ENCODE measurements at places on chromosomes 12 and 14.

- DNase-seq: no peak
Measured at GRCh38 chr14:38391334-38391733, 135.4 kb upstream of the CLEC14A start.

DNA sequence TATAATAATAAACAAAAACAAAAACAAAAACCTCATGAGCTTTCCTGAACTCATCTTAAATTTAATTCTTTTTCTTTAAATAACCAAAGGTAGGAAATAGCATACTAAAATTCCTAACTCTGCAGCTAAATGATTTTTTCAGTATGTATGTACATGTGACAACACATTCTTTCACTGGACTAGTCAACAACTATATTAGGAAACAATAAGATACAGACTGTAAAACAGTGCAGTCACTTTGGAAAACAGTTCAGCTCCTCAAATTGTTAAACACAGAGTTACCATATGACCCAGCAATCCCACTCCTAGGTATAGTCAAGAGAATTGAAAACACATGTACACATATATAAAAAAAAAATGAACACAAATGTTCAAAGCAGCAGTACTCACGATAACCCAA is 64.7 kb downstream of the SPPL3 start:
- DNase-seq: no peak

DNA sequence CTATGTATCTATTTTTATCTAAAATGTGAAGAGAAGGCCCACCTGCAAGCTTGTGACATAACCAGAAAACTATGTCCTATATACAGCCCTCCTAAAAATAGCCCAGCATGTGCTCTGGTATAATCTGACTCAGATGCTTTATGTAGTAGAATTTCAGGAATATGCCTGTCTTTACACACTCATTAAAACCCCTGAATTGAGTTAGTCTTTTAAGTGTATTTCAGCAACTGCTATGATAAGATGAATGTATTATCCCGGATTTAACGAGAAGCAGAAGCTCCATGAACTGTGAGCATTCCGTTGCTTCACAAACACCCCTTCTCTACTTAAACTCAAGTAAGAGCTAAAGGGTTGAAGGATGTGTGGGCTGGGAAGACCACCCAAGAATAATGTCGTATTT is 89.9 kb upstream of the PRICKLE1 start:
- DNase-seq: no peak

DNA sequence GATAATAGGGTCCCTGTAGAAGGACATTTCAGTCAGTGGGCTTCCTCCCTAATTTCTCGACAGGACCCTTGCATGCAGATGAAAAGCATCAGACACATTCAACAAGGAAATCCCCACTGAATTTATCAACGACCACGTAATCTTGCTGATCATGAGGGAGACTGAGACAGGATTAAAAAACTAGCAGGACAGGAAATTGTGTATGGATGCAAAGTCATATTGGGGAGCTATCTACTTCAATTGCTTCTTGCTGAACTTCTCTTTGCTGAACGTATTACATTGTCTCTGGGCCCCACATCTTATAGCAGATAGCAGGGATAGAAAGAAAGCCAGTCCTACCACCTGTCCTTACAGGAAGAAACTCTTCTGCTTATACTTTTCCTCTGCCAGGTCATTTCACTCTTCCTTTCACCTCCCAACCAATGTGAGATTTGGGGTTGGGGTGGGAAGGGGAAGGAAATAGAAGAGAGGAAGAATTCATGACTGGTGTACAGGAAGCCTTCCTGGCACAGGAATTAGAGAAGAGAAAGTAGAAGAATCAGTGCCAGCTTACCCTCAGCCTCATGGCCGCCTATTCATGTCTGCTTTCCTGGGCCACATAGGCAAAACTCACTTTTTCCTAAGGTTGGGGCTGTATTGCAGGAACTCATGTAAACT is 333.3 kb downstream of the ZFP36L1 start:
- no peak for DNase-seq

GRCh38 chr12:81726634-81727033 is 32.5 kb downstream of the PPFIA2 start:
- DNase-seq: no peak

GRCh38 chr14:103708750-103709187 is 6.5 kb downstream of the XRCC3 start:
- no peak for DNase-seq

DNA sequence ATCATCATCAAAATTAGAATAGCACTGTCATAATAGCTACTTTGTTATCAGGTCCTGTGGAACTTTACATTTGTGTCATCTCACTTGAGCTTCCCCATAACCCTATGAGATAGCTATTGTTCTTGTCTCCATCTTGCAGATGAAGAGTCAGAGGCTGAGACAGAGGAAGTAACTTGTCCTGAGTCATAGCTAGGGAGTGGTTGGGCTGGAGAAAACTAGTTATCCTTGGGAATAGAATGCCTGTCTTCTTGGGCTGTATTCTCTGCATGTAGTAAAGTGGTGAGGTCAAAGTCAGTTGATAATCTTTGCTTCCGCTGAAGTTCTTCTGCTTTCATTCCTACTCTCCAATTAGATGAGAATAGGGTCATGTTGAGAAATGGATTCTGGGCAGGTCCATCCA is 117.0 kb downstream of the SMOC1 start:
- DNase-seq: no peak

DNA sequence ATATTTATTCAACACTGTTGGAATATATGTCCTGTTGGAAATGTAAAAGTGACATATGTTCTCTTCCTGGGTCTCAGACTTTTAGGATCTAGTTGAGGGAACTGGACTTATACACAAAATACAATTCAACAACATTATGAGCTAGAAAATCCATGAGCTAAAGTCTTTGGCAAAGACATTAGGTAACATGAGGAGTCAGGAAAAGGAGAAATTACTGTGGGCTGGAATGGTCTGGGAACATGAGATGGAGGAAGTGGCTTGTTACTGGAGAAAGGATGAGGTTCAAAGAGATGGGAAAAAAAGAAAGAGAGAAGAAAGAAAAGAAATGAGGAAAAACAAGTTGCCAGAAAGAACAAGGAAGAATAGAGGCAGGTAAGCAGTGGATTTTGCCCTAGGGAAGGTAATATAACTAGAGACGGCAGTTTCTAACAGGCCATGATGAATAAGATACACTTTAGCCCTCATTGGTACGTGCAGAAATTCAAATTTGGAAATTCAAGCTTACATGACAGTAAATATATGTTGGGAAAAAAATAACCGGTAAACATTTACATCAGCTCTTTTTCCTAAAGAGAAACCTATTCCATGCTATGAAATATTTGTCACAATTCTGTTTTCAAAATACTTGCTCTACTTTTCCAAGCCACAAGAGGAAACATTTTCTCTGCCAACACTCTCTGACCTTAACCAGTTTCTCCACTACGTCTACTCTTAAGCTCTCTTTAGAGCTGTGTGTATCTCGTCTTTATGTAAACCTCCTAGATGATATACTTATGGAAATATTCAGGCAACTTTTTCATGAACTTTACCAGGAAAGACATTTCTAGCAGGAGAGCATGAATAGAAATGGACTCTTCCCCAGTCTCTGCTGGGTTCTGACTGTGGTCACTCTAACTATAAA is 268.8 kb upstream of the BTG1 start:
- DNase-seq: no peak

DNA sequence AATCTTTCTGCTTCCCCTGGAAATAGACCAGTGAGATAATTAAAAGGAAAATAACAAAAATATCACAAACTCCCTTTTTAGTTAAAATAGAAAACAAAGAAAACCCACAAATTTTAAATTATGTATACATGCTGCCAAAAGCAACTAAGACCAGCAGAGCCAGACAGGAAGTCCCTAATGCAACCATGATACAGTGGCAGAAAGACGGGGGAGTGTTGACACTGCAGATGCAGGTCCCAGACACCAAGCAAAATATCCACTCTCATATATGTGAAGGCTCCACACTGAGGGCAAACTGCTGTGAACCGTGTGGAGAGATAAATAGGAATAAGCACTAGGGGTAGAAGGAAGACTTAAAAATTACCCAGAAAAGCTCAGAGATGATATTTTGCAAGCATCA is 401.0 kb downstream of the BTG1 start:
- DNase-seq: no peak

- DNase-seq: no peak
Measured at GRCh38 chr14:50049093-50049492, 67.3 kb downstream of the VCPKMT start.

- no peak for DNase-seq
Measured at GRCh38 chr14:77902811-77903210, 102.9 kb downstream of the ADCK1 start.

DNA sequence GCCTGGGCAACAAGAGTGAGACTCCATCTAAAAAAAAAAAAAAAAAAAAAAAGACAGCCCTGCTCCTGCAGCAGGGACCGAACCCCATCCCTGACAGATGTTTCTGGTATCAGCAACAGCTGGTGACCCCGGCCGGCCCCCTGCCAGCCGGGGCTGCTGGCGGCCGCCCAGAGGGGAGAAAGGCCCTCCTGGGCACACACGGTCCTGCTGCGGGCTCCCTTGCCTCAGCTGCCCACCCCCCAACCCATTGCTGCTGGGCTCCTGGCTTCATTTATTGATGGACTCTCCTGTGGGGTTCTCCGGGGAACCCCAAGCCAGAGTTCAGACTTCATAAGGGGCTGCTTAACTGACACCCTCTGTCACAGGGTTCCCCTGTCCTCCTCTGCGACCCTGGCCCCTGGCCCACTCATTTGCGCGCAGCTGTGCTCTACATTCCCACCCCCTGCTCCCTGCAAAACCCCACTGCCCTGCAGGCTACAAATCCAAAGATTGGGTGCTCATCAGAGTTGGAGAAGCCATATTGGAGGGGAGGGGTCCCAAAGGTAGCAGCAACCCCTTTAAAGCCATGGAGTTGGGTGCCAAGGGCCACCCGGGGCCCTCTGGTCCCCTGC is 103.6 kb upstream of the RTL1 start:
- no peak for DNase-seq

GRCh38 chr14:51095854-51096823 is 1.2 kb upstream of the TRIM9 start:
- DNase-seq: no peak

- no peak for DNase-seq
Measured at GRCh38 chr12:107759410-107759809, 1.5 kb downstream of the PRDM4 start.

GRCh38 chr14:100334904-100335303 is 11.8 kb downstream of the SLC25A47 start:
- DNase-seq: no peak

DNA sequence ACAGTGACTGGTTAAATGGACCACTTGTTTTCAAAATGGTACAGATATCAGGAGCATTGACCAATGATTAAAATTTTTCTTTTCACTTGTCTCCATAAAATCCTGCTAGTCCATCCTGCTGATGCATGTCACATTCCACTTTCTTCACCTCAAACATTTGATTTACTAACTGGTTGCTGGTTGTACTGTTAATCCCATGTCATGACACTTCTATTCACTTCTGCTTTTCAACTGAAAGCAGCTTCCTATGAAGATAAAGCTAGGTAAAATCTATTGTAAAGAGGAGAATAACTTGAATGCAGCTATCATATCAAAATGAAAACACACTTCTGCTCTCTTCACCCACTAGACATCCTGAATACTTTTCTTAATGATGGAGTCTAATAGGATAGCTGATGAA is 149.6 kb upstream of the OTX2 start:
- no peak for DNase-seq

DNA sequence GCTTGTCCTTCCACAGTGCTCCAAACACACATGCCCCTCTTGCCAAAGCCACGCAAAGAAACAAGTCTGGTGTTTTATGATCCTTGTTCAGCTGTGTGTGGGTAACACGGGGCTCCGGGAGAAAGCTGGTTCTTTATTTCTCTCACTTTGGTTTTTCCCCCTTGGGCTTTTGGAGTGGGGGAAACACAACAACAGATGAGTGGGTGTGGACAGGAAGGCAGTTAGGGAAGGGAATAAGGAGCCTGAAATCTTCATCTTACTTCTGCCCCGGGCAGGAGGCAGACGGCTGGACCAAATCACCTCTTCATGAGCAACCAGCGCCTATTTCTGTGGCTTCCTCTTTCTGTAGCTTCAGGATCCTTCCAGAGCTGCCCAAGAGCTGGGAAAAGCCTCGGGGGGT is 218.5 kb downstream of the PHETA1 start:
- DNase-seq: no peak

- DNase-seq: no peak
Measured at GRCh38 chr12:82650627-82651337, 35.9 kb upstream of the TMTC2 start.

GRCh38 chr12:123914726-123915333 is 57.8 kb downstream of the CCDC92 start:
- no peak for DNase-seq

- no peak for DNase-seq
Measured at GRCh38 chr14:55846826-55847446, 266.9 kb downstream of the KTN1 start.

- DNase-seq: no peak
Measured at GRCh38 chr14:72921396-72921795, 4.9 kb upstream of the DCAF4 start.

DNA sequence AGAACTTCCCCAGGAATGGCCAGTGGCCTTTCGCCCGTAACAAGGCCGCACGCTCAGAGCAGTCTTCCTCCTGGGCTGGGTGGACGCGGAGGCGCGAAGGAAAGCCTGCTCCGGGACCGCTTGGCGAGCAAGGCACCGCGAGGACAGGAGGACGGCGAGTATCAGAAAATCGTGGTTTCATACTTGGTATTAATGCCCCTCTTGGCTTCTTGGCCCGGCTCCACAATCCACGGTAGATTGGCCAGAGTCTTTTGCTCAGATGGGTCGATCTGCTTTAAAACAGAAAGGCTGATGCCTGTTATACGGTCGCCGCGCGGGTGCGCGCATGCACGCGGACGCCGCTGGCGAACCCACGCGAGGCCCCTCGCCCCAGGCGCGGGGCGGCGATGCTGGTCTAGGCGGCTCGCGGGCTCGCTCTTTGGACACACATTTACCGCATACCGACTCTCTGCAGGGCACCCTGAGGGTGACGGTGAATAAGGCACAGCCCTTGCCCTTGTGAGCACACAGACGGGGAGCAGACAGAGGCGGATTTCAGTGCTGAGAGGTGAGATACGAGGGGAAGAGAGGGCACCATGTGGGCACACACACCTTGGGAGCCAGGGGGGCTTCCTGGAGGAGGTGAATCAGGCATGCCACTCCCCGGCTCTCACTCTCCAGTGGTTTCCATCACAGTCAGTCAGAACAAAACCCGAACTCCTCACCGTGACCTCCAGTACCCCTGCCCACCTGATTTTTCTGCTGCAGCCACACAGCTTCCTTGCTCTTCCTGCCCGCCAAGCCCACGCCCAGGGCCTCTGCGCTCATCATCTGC is 100.7 kb downstream of the APAF1 start:
- no peak for DNase-seq
